Naive thymus-derived CD8-positive, alpha-beta T cell (primary cell): ENCODE measurements at places on chromosomes 6 and 20. TPM values are rescaled to one million over a fixed set of nuclear protein-coding genes. Genes with fewer than 3 reads are reported as not detected.
A peak's percentile ranks its signal among the peaks of the same experiment; 100 is the strongest.

ISM1 gene
- polyA plus RNA-seq, result 0.15 TPM

- no peaks in the 10 kb centered on the region for H3K4me1 ChIP-seq
- no peaks in the 10 kb centered on the region for H3K27me3 ChIP-seq
- H3K27ac ChIP-seq, result no peak overlapping the region
- no peak overlapping the region for H3K4me3 ChIP-seq
- H3K36me3 ChIP-seq, result no peaks in the 10 kb centered on the region
Measured at GRCh38 chr6:84728602-84729001, 35.8 kb downstream of the TBX18 start.

SOX18 gene
- polyA plus RNA-seq, result not detected

- peaks cover 10% of the 10 kb centered on the region for H3K4me1 ChIP-seq
- no peaks in the 10 kb centered on the region for H3K27me3 ChIP-seq
- no peak overlapping the region for H3K27ac ChIP-seq
- no peak for DNase-seq
- no peak overlapping the region for H3K4me3 ChIP-seq
Measured at GRCh38 chr20:62378215-62378614, 8.7 kb upstream of the RPS21 start.

- H3K27me3 ChIP-seq, result peaks cover 2% of the 10 kb centered on the region
- H3K36me3 ChIP-seq, result no peaks in the 10 kb centered on the region
- no peak overlapping the region for H3K27ac ChIP-seq
- DNase-seq, result no peak
- no peak overlapping the region for H3K4me3 ChIP-seq
Measured at GRCh38 chr6:147618927-147619326, 110.4 kb downstream of the SAMD5 start.

DNA sequence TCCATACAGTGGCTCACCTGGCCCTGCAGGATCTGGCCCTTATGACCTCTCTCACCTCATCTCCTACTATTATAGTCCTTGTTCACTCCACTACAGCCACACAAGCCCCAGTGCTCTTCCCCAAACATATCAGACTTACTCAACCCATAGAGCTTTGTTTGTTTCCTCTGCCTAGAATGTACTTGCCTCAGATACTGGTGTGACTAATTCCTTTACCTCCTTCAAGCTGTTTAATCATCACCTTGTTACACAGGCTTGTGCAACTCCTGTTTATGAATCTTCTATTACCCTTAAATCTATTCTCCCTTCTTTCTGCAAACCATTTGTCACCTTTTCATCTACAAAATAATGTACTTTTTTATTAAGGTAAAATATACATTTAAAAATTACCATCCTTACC lies 3.2 kb downstream of the DEFB125 start:
- H3K4me1 ChIP-seq, result no peaks in the 10 kb centered on the region
- no peak for DNase-seq
- no peak overlapping the region for H3K27ac ChIP-seq
- H3K4me3 ChIP-seq, result no peak overlapping the region

GJA1 gene
- not detected for polyA plus RNA-seq

DNA sequence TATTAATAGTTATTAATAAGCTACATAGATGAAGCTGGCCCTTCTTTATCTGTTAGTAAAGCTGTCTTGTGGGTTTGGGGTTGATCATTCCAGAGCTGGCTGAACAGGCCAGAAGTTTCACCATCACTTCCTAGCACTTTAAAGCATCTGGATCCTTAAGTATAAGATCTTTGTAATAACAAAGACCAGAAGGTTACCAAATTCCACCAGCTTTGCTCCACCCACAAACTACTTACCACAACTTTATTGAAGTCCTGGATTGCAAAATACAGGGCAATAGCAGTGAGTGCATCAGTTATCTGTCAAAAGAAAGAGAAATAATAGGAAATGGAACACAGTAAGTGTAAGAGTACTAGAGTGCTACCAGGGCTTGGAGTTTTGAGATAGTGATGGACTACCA lies 33.0 kb downstream of the PIGU start:
- no peaks in the 10 kb centered on the region for H3K27me3 ChIP-seq
- H3K27ac ChIP-seq, result no peak overlapping the region
- no peak for DNase-seq
- H3K4me1 ChIP-seq, result no peaks in the 10 kb centered on the region
- H3K36me3 ChIP-seq, result peaks cover 36% of the 10 kb centered on the region
- H3K4me3 ChIP-seq, result no peak overlapping the region

DNA sequence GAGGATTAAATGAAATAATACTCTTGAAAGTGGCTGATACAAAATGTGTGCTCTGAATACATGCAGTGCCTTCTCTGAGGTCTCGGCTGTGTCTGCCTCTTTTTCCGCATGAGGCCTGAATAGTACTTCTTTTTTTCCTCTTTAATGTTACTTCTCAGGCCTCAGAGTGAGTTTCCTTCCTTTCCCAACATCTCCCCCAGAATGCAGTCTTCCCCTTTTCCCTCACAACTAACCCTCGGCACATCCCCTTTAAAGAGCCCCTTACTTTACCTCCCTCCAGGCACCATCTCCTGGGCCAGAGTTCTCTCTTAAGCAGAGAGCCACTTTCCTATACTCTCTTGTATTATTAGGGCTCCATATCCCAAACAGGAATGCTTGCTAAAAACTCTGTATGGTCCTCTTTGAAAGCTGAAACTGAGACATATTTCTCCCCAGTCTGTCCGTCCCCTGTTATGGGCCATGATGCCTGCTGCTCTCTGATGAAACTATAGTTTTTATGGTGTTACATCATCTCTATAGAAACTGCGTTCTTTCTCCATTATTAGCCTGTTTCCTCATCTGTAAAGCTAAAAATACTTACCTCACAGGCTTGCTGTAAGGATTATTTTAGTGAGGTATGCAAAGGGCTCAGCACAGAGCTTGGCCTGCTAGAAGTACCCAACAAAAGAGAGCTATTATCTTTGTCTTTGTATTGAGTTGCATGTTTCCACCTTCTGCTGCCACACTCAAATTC lies 2.3 kb downstream of the PLAGL2 start:
- no peaks in the 10 kb centered on the region for H3K27me3 ChIP-seq
- peak overlapping the region; percentile 95 for H3K27ac ChIP-seq
- no peak for DNase-seq
- peaks cover 73% of the 10 kb centered on the region for H3K4me1 ChIP-seq

GRCh38 chr6:160378218-160378617 lies 30.0 kb downstream of the SLC22A3 start:
- no peak for DNase-seq
- no peak overlapping the region for H3K4me3 ChIP-seq
- peaks cover 7% of the 10 kb centered on the region for H3K27me3 ChIP-seq
- no peak overlapping the region for H3K27ac ChIP-seq
- no peaks in the 10 kb centered on the region for H3K4me1 ChIP-seq
- no peaks in the 10 kb centered on the region for H3K36me3 ChIP-seq

GRCh38 chr6:45422503-45423110 lies 44.9 kb upstream of the SUPT3H start:
- H3K36me3 ChIP-seq, result no peaks in the 10 kb centered on the region
- peak overlapping the region; percentile 99 for H3K27ac ChIP-seq
- H3K4me3 ChIP-seq, result peak overlapping the region; percentile 94

TFAP2A gene
- polyA plus RNA-seq, result not detected

DNA sequence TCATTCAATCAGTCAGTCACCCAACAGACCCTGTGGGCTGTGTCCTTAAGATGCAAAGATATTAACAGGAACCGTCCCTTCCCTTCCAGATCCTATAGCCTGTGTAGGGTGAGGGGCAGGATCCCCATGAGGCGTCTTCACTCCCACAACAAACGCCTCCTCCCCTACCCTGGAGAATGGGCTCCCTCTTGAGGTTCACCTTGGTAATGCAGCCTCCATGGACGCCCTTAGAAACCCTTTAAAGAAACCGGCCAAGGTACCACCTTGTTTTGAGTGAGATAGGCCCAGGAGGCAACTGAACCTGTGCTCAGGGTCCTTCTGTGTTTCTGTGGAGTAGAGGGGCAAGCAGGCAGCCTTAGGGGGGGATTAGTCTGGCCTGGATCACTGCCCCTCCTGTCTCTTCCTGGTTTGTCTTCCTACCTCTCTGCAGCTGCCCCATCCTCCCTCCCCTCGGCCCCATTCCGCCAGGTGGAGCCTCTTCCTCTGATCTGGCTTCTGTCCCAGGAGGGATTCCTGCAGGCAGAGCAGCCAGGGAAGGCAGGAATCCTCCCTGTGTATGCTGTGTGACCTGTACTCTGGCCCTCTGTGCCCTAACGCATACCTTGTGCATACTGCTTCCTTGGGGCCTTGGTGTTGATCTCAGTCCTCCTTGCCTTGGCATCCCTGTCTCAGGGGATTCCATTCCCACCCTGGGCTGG lies 6.6 kb upstream of the GUCA1A start:
- peak overlapping the region; percentile 78 for H3K27ac ChIP-seq
- peaks cover 5% of the 10 kb centered on the region for H3K4me1 ChIP-seq
- H3K4me3 ChIP-seq, result no peak overlapping the region
- peaks cover 6% of the 10 kb centered on the region for H3K27me3 ChIP-seq
- peak; percentile 58 for DNase-seq

DNA sequence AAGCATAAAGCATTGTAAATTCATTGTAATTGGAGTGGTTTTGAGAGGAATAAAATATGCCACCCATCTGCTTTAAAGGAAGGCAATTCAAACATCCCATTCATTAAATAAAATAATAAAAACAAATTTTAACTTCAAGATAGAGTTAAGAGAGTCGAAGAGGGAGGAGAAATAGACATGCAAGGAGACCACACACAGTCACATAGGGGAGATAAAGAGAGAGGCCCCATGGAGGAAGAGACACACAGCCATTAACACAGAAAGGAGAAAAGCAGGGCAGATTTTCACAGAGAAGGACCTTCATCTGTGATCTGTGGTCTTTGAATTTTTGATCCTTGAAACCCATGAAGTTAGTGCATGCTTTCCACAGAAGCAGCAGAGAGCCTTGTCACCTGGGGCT lies 214.3 kb upstream of the TCF21 start:
- no peak overlapping the region for H3K27ac ChIP-seq
- no peaks in the 10 kb centered on the region for H3K36me3 ChIP-seq
- no peaks in the 10 kb centered on the region for H3K4me1 ChIP-seq
- no peak overlapping the region for H3K4me3 ChIP-seq
- DNase-seq, result no peak

MTHFD1L gene
- 5.1 TPM for polyA plus RNA-seq

DNA sequence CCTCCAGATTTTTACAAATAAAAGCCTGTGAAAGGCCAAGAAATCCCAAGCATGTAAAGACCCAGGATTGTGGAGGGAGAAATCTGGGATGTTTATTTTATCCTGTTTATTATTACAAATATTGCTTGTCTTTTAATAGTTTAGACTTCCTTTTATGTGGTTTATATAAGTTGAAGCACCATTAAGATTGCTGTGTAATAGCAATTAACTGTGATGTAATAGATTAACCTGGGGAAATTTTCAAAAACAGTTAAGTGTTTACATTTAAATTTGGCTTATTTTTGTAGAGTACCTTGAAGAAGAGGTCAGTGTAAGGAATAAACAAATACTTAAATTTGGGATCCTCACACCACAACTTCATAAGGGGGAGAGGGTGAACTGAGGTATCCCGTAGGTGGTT lies 27.0 kb downstream of the VAPB start:
- H3K27ac ChIP-seq, result peak overlapping the region; percentile 27
- H3K4me3 ChIP-seq, result no peak overlapping the region
- H3K4me1 ChIP-seq, result peaks cover 22% of the 10 kb centered on the region

- H3K4me3 ChIP-seq, result no peak overlapping the region
- no peak overlapping the region for H3K27ac ChIP-seq
- no peaks in the 10 kb centered on the region for H3K4me1 ChIP-seq
- peaks cover 2% of the 10 kb centered on the region for H3K27me3 ChIP-seq
- DNase-seq, result no peak
Measured at GRCh38 chr6:151131324-151132007, 108.3 kb upstream of the AKAP12 start.

- DNase-seq, result no peak
- H3K36me3 ChIP-seq, result peaks cover 20% of the 10 kb centered on the region
- H3K27me3 ChIP-seq, result no peaks in the 10 kb centered on the region
- H3K27ac ChIP-seq, result no peak overlapping the region
- H3K4me1 ChIP-seq, result no peaks in the 10 kb centered on the region
Measured at GRCh38 chr6:53031281-53031680, 33.9 kb upstream of the FBXO9 start.

DNA sequence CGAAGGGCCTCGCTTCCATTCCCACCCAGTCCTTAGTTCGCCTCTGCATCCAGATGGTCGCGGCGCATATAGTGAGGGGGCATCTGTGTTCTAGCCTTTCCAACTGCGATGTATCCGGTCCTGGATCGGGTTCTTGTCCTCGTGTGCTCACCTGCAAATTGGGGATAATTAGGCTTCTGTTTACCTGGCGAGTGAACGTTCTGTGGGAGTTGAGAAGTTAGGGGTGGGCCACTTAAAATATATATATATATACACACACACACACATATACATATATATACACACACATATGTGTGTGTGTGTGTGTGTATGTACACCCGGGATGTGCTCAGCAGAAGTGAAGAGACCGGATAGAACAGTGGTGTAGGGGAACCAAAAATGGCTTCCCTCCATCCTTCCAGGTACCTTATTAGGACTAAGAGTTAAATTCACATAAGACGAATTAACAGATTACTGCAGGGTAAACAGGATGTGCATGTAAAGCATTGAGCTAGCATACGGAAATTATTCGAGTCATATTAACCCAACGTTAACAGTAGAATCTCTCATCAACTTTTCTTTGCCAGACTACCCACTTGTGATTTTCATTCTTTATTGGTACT lies 537 bp downstream of the CSTF1 start:
- H3K27me3 ChIP-seq, result no peaks in the 10 kb centered on the region
- no peak overlapping the region for H3K27ac ChIP-seq
- no peak overlapping the region for H3K4me3 ChIP-seq
- DNase-seq, result no peak

DNA sequence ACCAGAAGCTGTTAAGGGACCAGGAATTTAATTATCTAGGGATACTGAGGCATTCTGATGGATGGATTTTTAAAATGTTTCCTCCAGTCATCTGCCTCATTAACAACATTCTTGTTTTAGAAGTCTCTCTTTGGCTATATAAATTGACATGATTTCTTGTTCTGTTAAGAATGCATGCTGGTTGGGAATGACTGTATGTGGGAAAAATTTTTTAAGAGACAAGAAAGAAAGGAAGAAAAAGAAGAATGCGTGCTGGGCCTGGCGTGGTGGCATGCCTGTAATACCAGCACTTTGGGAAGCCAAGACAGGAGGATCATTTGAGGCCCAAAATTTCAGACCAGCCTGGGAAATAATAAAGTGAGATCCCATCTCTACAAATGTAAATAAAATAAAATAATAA lies 203.6 kb downstream of the GJA1 start:
- no peak for DNase-seq
- H3K4me3 ChIP-seq, result no peak overlapping the region
- no peak overlapping the region for H3K27ac ChIP-seq
- no peaks in the 10 kb centered on the region for H3K36me3 ChIP-seq

SIRPA gene
- polyA plus RNA-seq, result not detected

GRCh38 chr6:136524936-136525413 lies 25.2 kb downstream of the MAP7 start:
- no peak for DNase-seq
- no peaks in the 10 kb centered on the region for H3K36me3 ChIP-seq
- H3K27ac ChIP-seq, result no peak overlapping the region
- peaks cover 19% of the 10 kb centered on the region for H3K4me1 ChIP-seq
- no peak overlapping the region for H3K4me3 ChIP-seq

GRCh38 chr20:52552181-52552872 lies 360.7 kb upstream of the ZFP64 start:
- no peak overlapping the region for H3K4me3 ChIP-seq
- peaks cover 1% of the 10 kb centered on the region for H3K27me3 ChIP-seq
- H3K4me1 ChIP-seq, result peaks cover 1% of the 10 kb centered on the region
- DNase-seq, result no peak

THBS2 gene
- polyA plus RNA-seq, result 0.02 TPM

GRCh38 chr20:5974531-5974930 lies 24.1 kb downstream of the MCM8 start:
- no peak for DNase-seq
- no peaks in the 10 kb centered on the region for H3K4me1 ChIP-seq
- no peaks in the 10 kb centered on the region for H3K27me3 ChIP-seq
- H3K4me3 ChIP-seq, result no peak overlapping the region
- no peak overlapping the region for H3K27ac ChIP-seq

KATNA1 gene
- polyA plus RNA-seq, result 18.9 TPM
